ENCODE measurements at places on chromosomes 1 and 21.

DNA sequence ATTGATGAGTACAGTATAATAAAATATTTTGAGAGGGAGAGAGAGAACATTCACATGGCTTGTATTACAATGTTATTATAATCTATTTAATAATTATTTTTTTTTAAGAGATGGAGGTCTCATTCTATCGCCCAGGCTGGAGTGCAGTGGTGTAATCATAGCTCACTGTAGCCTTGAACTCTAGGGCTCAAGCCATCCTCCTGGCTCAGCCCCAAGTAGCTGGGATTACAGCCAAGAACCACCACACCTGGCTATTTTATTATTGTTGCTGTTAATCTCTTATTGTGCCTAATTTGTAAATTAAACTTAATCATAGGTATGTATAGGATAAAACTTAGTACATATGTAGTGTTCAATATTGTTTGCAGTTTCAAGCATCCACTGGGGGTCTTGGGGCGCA, 57.8 kb downstream of the HS2ST1 start:
- no peak for DNase-seq

GRCh38 chr1:243482141-243483022, 226.5 kb downstream of the SDCCAG8 start:
- DNase-seq: peak; percentile 79

GRCh38 chr1:13623021-13623637, 39.5 kb downstream of the PDPN start:
- no peak for DNase-seq

DNA sequence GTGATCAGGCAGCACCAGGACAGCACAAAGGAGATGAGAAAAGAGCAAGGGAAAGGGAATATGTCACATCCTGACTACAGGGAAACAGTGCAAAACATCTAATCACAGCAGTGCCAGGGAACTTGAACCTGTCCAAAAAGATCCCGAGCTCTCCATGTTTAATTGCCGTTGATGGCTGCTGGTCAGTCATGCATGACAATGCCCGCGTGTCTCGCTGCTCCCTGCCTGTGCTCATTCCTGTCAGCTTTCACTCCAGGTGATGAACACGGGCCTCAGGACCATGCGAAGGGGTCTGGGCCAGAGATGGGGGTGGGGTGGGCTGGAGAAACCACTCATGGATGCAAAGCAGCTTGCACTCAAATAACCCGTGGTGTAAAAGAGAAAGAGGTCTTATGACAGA, 287.0 kb downstream of the GPATCH2 start:
- DNase-seq: peak; percentile 11

- no peak for DNase-seq
Observed at GRCh38 chr1:104468282-104468681, 718.6 kb downstream of the AMY1C start.

GRCh38 chr1:218660678-218661053, 315.5 kb downstream of the TGFB2 start:
- peak; percentile 80 for DNase-seq

DNA sequence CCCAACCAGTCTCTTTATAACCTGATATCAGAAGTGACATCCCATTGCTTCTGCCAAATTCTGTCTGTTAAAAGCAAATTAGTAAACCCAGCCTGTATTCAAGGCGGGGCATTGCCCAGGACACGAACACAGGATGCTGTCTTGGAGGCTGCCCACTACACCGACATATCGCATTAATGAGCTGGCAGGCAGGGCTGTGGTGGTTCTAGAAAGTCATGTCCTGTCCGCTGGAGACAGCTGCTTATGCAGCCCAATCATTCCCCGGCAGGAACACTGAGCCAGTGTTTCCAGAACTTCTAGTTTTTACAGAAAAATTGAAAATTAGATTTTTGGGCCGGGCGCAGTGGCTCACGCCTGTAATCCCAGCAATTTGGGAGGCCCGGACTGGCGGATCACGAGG, 19.3 kb downstream of the C1orf167 start:
- DNase-seq: peak; percentile 47

DNA sequence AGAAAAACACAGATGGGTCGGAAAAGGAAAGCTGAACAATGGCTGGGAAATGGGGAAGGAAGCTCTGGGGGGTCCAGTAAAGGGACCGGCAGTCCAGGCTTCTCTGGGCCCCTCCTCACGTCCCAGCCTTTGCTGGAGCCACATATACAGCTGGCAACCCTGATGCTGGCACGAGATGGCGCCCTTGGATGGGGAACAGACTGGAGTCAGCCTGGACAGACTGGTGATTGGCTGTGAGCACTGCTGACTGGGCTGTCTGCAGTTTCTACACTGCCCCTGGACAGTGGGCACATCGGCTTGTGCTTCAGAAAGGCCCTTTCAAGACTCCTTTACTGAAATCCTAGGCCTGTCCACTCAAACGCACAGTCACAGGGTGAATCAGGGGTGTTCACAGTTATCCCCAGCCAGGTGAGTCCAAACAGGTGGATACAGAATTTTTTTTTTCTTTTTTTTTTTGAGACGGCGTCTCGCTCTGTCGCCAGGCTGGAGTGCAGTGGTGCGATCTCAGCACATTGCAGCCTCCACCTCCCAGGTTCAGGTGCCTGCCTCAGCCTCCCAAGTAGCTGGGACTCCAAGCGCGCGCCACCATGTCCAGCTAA, 31.1 kb upstream of the ZBTB40 start:
- peak; percentile 92 for DNase-seq

GRCh38 chr1:5613900-5614299, 378.3 kb downstream of the NPHP4 start:
- DNase-seq: no peak

- DNase-seq: peak; percentile 18
Observed at GRCh38 chr1:167344615-167345385, 124.1 kb downstream of the POU2F1 start.

- DNase-seq: no peak
Observed at GRCh38 chr1:183304440-183305107, 113.6 kb downstream of the NMNAT2 start.

GRCh38 chr1:16118706-16119105, 37.2 kb downstream of the EPHA2 start:
- DNase-seq: peak; percentile 16

GRCh38 chr1:91791691-91792488, 94.1 kb downstream of the TGFBR3 start:
- no peak for DNase-seq

Measured in astrocyte of the hippocampus (primary cell).